ENCODE measurements at places on chromosomes 4 and X.

DNA sequence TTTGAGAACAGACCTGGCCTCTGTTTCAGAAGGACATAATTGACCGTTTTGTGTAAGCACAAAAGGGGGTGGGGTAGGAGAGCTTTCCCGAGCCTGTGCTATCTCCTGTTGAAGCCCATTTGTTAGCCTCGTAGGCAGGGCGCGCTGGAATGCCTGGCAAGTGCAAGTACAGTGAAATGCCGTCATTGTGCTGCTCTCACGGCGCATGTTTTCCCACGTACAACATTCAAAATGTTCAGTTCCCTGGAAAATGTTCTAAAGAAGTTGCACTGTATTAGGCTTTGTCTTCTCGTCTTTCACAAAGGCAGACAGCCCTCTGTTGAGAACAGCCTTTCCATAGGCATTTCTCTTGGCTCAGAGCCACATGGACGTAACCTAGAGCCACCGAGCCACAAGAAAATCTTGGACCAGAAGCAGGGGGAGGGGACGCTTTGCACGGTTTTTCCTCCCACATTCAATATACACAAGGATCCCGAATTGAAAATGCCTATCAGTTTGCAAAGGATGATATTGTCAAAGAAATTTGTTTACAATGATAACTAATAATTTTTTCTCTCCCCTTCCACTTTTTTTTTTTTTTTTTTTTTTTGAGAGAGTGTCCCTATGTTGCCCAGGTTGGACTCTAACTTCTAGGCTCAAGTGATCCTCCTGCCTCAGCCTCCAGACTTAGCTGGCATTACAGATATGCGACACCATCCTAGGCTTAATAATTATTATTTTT lies 54.6 kb upstream of the RAPGEF2 start:
- peak; percentile 28 for DNase-seq

- no peak for DNase-seq
Observed at GRCh38 chr4:3531318-3531878, 824 bp downstream of the LRPAP1 start.

GRCh38 chrX:7062276-7062675 lies 85.2 kb upstream of the STS start:
- DNase-seq: no peak

- DNase-seq: no peak
Observed at GRCh38 chr4:123114915-123115756, 192.7 kb upstream of the NUDT6 start.

DNA sequence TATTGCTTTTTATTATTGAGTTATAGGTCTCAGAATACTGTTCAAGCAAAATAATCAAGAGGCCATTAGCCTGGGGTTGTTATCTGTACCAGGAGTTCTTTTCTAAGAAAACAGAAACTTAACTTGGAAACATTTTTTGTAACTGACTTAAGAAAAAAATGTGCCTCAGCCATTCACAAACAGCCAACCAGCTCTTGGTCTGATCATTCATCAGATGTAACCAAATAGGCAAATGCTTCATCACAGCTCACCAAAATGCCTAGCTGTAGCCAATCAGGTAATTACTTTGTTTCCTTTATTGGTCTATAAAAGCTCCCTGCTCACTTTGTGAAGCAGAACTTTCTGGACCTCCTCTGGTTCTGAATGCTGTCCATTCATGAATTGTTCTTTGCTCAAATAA lies 387.7 kb downstream of the FAT4 start:
- DNase-seq: no peak

- no peak for DNase-seq
Observed at GRCh38 chr4:35503435-35503834, 740.9 kb downstream of the ARAP2 start.

DNA sequence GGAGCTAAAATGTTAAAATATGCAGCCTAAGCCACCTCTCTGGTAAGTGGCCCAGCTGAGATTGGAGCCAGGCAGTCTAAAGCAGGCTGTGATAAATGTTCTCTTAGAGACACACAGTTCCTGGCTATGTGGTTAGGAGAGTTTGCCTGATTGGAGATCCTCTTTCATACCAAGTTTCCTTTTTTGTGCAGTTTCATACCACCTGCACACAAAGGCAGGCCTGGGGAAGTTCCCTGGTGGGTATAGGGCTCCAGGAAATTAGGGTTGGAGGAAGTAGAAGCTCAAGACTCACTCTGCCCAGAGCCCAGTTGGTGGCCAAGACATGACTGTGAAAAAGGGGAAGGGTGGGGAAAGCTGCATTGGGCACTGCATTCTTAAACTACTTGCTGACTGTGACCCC lies 16.9 kb downstream of the CYBB start:
- DNase-seq: no peak

- DNase-seq: no peak
Observed at GRCh38 chr4:99855678-99856077, 38.5 kb downstream of the LAMTOR3 start.

- DNase-seq: no peak
Observed at GRCh38 chrX:96703816-96704215, 19.2 kb downstream of the DIAPH2 start.

GRCh38 chr4:183599690-183600089 lies 59.3 kb downstream of the RWDD4 start:
- DNase-seq: no peak

DNA sequence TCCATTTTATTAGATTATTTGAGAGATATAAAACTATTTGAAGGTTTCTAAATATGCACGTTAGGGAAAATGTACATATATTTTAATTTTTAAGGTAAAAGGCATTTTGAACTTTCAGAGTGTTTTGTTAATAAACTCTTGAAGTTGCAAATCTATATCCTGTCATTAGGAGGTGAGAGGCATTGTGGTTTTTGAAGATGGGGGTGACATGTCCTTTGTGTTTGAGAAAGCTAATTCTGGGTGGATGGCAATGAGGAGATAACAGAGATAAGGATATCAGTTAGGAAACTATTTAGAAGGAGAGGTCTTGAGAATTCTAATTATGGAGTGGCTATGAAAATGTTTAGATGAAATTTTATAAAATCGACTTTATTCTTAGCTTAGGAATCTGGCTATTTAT lies 6.1 kb downstream of the STIM2 start:
- DNase-seq: no peak

DNA sequence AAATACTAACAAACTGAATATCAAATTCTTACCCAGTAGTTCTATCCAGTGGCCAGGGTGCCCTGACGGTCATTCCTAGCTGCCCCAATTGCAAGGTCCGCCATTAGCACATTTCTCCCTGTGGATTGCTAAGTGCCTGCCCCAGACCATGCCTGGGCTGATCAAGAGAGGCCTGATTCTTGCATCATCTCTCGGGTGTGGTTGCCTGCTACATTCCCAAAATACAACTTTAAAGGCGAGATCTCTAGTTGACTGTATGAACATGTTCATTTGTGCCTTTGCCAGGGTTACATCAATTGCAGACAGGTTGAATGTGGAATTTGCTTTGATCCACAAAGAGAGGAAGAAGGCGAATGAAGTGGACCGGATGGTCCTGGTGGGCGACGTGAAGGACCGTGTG lies 28.0 kb downstream of the PRPS2 start:
- DNase-seq: no peak

- peak; percentile 92 for DNase-seq
Observed at GRCh38 chrX:72131317-72132294, at the start of gene RTL5. Gene RTL5, minus strand, starts transcription at chrX:72131915.

DNA sequence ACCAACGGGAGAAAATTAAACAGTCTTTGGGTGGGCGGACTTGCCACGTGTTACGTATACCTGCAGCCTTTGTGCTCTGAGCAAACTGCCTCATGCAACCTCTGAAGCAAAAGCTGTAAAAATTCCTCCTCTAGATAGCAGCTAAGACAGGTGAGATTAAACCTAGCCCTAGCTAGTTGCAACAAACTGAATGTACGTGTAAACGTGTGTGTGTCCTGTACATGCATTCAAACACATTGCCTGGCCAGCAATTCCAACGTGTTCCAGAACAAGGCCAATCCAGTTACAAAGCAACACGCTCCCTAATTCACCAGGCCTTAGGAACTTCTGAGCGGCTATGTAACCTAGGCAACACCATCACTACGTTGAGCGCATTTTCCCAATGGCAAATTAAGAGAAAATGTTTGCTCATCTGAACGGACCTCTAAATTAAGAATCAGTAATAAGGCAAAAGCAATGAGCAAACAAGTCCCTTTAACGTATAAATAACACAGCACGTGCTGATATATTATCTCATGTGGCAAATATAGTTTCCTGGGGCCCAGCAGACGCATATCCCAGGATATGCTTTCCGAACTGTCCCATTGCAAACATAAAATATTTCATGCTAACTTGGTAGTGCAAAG lies 792 bp downstream of the PPID start:
- DNase-seq: peak; percentile 58

GRCh38 chr4:26268246-26268645 lies 52.6 kb upstream of the RBPJ start:
- DNase-seq: no peak

- no peak for DNase-seq
Observed at GRCh38 chrX:57134702-57135101, 2.5 kb downstream of the SPIN2A start.

DNA sequence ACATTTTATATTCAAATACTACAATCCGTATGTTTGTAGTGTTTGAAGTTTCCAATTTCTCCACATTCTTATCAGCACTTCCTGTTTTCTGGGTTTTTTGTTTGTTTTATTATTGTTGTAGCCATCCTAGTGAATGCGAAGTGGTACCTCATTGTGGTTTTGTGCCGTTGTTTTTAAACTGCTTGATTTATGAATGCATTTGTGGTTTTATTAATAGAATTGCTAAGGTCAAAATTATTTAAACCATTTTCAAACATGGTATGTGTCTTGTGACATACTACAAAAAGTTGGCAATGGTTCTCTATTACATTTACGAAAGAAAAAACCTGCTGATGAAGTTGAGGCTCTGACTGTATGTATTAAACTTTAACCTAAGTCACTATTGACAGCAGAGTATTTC lies 780.0 kb upstream of the MAGEB2 start:
- DNase-seq: no peak

DNA sequence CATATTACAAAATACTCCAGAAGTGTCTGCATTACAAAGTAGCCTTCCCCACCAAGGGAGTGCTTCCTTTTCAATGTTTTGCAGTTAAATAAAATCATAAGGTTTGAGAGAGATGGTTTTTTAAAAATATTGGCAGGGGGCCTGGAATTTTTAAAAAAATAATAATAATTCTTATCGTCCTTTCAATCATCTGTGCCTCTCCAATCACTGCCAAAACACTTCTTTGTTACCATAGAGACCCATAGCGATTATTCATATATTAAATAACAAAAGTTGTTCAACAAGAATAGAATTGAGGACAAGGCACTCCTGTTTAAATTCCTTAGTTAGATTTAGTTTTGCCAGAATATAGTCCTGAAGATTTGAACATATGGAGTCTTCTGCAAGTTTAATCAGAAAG lies 203.1 kb downstream of the FAT4 start:
- no peak for DNase-seq

DNA sequence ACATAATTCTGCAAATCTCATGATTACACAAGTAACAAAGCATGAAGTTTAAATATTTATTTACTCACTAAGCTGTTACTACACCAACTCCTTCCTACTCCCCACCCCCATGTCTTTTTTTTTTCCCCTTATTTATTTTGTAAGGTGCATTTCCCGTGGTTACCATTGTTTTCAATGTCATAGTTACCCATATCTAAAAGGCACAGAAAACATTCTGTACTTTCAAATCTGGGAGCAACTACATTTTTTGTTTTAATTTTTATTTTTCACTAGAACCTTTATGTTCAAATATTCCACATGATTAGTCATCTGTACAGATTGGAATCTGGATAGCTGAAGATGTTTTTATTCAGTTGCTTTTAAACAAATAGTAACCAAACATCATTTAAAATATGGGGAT lies 62.8 kb downstream of the PPP3CA start:
- no peak for DNase-seq

- no peak for DNase-seq
Observed at GRCh38 chr4:109816894-109817293, 1.3 kb downstream of the GAR1 start.

GRCh38 chr4:2671267-2671895 lies 84.8 kb downstream of the TNIP2 start:
- no peak for DNase-seq

- DNase-seq: no peak
Observed at GRCh38 chr4:154073107-154073822, 284.4 kb upstream of the SFRP2 start.

DNA sequence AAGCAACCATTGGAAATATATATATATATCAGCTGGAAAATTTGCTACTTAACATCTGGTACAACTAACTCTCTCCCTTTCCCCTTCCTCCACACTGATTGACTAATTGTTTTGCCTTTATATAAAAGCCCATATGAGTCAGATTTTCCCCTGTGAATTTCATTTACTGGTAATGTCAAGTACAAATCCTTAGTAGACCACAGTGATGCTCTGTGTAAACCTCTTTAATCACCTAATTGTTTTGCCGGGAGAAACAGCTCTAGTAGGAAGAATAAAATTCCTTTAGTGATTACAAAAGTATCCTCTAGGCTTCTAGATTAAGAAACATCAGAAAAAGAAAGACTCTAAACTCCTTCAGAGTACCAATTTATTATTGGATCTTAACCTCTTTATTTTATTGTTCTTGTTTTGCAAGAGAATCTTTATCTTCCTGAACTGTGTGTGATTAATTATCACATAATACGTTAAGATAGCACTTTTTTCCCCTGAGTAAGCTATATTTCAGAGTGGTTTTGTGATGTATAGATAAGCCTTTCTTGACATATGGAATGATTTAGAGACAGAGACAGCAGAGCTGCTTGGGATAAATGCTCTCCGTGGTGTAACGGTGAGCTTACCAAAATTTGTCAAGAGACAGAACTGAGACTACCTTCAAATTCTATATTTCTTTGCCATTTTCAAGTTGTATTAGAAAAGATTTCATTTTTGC lies 1606.4 kb upstream of the TENM3 start:
- no peak for DNase-seq

DNA sequence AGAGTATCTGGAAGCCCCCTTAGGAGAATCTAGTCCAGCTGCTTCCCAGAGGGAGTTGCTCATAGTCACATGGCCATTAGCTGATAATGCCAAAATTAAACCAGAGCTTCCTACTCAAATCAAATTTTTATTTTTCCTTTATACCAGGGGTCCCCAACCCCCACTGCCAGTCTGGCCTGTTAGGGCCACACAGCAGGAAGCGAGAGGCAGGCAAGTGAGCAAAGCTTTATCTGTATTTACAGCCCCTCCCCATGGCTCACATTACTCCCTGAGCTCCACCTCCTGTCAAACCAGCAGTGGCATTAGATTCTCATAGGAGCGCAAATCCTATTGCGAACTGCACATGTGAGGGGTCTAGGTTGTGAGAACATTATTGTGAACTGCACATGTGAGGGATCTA lies 19.2 kb upstream of the TNIP3 start:
- DNase-seq: no peak

DNA sequence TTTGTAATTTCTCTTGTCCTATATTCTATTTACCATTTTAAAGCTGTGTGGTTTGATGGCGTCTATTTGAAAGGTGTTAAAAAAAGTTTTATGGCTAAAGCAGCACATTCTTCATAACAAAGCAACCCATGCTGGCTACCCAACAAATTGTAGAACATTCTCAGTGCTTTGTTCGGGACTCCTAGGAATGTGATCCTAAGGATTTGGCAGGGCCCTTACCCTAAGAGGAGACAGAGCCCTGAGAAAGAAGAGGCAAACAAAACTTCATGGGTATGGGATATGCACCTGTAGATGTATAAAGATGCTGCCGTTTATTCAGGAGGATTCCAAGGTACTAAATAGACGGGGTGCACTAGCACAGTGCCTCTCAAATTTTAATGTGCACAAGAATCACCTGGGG lies 370.8 kb upstream of the DIPK2B start:
- no peak for DNase-seq

- no peak for DNase-seq
Observed at GRCh38 chr4:78518561-78518960, 33.0 kb upstream of the ANXA3 start.

GRCh38 chr4:57374866-57375595 lies 264.8 kb upstream of the IGFBP7 start:
- DNase-seq: no peak
